AG10803 (cell line): ENCODE measurements at places on chromosomes 5 and 9.

- no peak for DNase-seq
Measured at GRCh38 chr9:112069318-112070169, 105.6 kb downstream of the SUSD1 start.

DNA sequence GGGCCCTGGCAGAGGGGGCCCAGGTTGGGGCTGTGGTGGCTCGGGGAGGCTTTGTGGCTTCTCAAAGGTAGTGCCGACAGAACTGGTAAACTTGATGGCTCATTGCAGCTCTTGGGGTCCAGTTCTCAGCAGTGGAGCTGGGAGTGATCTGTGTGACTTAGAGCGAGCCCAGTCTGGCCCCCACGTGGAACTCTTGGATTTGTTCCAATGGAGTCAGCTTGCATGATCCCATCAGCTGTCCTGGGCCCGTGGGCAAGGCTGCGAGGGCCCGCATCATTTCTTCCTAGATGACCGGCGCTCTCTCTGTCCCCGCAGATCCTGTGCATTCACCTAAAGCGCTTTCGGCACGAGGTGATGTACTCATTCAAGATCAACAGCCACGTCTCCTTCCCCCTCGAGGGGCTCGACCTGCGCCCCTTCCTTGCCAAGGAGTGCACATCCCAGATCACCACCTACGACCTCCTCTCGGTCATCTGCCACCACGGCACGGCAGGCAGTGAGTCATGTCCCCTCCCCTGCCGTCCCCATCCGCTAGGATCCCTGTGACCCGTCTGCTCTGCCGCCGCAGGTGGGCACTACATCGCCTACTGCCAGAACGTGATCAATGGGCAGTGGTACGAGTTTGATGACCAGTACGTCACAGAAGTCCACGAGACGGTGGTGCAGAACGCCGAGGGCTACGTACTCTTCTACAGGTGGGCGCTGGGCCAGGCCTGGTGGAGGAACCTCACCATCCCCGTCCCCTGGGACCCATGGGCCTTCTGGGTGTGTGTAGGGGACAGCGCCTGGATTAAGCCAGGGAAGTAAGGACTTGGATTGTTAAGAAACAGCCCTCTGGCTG, 39.2 kb downstream of the USP20 start:
- no peak for DNase-seq

GRCh38 chr9:93633492-93634221, 57.3 kb downstream of the PHF2 start:
- DNase-seq: no peak

DNA sequence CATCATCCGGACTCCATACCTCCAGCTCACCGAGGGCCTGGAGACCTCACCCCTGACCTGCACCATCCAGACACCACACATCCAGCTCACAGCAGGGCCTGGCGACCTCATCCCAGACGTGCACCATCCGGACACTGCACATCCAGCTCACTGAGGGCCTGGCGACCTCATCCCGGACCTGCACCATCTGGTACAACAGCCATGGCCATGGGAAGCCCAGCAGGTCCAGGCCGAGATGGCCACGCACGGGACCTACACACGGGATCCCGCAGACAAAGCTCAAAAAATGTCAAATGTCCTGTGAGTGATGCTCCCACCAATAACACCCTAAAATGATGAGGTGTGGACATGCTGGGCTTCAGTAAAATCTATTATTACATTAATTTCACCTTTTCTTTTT, 9.7 kb downstream of the TERT start:
- DNase-seq: no peak

GRCh38 chr9:123960366-123960765, 30.4 kb upstream of the DENND1A start:
- no peak for DNase-seq

GRCh38 chr9:110604171-110604601, 24.6 kb upstream of the SVEP1 start:
- DNase-seq: peak; percentile 79

DNA sequence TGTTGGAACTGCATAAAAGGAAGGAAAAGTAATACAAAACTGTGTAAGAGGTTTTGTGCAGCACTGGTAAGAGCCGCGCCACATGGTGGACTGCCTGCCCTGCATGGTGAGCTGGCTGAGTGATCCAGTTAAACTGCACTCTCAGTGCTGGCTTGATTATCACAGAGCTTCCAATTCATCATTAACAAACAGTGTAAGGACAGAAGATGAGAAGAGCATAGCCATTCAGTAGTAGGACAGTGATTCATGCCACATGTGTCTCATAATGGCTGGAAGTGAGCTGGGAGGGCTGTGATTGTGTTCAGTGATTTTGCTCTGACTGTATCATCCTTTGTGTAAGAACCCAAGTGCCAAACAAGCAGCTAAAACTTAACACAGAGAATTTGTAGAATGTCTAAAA, 14.1 kb downstream of the ASPN start:
- peak; percentile 67 for DNase-seq

GRCh38 chr5:129367883-129368282, 92.2 kb upstream of the ADAMTS19 start:
- no peak for DNase-seq

GRCh38 chr5:146778795-146779194, 99.8 kb downstream of the PPP2R2B start:
- DNase-seq: no peak

DNA sequence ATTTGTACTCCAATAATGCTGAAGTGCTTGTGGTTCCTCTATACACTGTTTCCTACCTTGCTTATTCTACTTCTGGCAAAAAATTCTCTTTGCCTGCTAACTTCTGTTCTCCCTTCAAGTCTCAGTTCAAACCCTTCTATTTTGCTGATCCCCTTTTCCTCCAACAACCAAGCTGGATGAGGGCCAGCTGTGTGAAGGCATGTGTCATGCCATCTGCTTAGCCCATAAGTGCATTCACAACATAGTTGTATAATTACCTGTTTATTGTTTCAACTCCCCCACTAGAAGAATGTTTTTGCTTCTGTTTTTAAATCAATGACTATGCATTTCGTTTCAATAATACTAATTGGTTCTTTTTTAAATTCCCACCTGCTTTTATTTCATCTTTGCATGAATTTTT, 1951.4 kb upstream of the WWC1 start:
- no peak for DNase-seq

DNA sequence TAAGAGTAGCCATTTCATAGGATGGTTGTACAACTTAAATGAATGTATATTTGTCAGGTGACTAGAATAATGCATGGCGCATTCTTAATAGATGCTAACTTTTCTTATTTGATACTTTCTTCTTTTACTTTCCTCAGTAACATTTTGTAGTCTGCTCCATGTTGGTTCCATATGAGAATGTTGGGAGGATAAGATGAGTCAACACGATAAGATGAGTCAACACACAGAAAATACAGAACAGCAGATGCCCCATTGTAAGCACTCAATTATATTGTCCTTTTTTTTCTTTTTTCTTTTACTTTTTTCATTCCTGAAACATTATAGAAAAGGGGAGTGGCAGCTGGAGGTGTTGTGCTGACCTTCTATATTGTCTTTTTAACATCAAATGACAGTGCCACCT, 92.3 kb upstream of the SPATA31C2 start:
- DNase-seq: peak; percentile 23

DNA sequence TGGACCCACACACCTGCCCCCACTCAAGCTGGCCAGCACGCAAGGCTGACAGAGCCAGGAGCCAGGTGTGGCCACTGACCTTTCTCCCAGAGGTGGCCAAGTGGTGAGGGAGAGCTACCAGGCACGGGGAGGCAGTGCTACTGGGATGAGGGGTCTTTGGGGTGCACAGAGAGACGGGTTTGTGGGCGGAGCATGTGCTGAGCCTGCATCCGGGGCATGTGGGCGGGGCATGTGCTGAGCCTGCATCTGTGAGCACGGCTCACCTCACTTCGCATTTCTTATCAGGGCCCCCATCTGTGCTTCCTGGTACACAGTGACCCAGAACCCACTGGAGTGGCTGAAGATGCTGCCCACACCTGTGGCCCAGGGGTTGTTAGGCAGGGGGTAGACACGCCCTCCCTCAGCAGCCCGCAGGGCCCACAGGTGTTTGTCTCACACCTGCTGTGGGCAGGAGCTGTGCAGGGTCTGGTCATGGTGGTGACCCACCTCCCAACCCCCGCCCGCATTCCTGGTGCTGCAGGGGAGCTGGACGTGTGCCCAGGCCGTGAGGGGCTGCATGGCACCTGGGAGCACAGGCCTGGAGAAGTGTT, 21.5 kb downstream of the CCDC187 start:
- DNase-seq: no peak

GRCh38 chr9:134215699-134216448, 51.5 kb upstream of the RNU6ATAC start:
- DNase-seq: peak; percentile 43

- DNase-seq: no peak
Measured at GRCh38 chr5:67246546-67247268, 50.1 kb upstream of the CD180 start.

- no peak for DNase-seq
Measured at GRCh38 chr5:98463676-98464075, 309.8 kb upstream of the RGMB start.

DNA sequence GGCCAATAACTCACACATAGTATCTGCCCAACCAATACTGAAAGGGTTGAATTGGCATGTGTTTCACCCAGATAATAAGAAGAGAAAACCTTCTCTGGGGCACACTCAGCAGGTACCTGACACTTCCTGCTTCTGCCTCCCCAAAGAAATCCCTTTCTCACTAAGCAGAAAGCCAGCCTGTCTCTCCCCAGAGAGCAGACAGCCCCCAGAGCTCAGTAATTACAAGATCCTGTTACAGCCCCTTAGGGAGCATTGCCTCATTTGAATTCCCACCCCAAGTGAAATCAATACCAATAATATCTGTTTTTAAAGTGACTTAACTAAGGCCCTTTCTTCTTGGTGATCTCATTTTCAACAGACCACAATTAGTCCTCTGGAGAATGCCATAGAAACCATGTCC, 38.5 kb upstream of the FOXI1 start:
- DNase-seq: no peak

- no peak for DNase-seq
Measured at GRCh38 chr5:177296581-177296980, 6.9 kb downstream of the RAB24 start.

DNA sequence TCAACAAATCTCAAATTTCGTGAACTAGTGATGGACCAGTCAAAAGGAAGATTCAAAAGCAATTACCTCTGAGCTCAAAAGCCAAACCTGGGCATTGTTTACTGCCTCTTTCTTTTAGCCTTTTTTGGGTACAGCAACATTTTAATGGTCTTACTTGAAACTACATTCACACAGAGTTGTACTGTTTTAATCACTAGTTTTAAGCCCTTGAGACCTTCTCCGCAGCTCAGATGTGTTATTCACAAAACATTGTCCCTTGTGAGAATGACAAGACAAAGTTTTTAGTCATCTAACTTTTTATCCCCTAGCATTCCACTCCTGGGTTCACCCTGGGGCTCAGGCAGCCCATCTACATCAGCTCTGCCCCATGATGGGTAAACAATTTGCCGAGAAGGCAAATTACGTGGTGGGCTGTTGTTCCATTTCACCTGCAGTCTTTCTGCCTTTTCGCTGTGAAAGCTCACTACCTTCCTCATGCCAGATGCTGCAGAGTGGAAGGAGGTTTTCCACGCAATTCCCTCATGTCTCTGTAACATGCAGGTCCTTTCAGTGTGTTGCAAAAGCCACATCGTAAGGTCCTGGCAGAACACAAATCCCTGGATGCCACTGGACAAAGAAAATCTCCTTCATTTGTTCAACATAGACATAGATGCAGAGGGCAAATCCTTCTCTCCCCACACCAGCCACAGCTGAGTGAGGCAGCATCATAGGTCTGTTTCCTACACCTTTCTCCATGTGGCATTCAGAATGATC, 175.7 kb downstream of the EBF1 start:
- no peak for DNase-seq

DNA sequence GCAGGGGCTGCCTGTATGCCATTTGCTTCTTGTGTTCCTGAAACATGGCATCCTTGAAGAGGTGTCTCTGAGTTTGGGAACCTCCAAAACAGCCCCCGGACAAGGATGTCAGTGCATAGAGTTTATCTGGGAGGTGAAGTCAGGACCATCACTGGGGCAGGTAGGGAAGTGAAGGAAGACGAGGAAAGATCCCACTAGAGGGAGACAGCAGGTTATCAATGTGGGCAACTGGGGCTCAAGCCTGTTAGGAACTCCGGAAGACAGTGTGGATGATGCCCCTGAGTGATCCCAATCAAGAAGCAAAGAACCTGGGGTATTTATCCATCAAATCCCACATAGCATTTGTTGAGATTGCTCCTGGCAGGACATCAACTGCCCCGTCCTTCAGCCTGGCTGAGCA, 233.1 kb downstream of the AGTPBP1 start:
- no peak for DNase-seq

GRCh38 chr5:29795096-29795652, 1398.3 kb upstream of the CDH6 start:
- DNase-seq: no peak

GRCh38 chr5:31990701-31991110, 183.4 kb downstream of the GOLPH3 start:
- peak; percentile 20 for DNase-seq

GRCh38 chr5:103602438-103602837, 39.8 kb upstream of the NUDT12 start:
- no peak for DNase-seq

DNA sequence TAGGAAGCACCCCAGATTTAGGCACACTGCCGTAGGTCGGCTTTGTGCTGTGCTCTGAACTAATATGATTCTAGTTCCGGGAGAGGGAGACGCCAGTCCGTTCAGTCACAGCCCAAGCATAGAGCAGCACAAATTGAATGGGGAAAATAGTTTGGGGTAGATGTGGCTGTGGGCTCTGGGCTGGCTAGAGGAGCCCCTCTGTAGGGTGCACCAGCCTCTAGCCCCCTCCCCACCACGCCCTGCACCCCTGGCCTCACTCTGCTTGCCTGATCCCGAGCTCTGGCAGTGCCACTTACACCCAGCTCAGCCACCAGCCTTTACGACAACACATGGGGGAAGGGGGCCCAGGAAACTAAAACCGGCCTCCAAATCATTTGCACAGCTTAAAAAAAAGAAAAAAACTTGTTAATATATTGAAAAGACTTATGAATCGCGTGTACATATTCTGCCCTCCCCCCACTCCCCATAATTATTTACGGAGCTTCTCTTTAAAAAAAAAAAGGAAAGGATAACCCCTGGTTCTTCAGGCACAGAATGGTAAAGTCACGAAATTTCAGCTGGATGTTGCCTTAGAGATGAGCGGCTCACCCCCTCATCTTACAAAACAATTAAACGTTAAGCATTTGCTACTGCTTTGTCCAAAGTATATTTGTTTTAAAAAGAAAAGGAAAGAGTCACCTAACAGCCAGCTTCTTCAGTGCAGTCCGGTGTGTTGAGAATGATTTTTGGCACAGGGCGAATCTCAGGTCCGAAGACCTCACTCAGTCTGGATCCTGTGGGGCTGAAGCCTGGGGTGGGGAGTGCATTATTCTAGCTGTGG, 3.5 kb downstream of the LMX1B start:
- DNase-seq: no peak

- no peak for DNase-seq
Measured at GRCh38 chr9:121855476-121855875, 204.0 kb downstream of the DAB2IP start.
